ENCODE measurements at places on chromosomes 7 and 10.

GRCh38 chr7:92135052-92135889 lies 994 bp upstream of the CYP51A1 start:
- peak; percentile 37 for DNase-seq

GRCh38 chr7:90917539-90917938 lies 321.4 kb downstream of the CDK14 start:
- no peak for DNase-seq

- no peak for DNase-seq
Measured at GRCh38 chr7:132575419-132575981, 770 bp downstream of the PLXNA4 start.

GRCh38 chr10:59360605-59361405 lies 1.5 kb downstream of the FAM13C start:
- peak; percentile 25 for DNase-seq

DNA sequence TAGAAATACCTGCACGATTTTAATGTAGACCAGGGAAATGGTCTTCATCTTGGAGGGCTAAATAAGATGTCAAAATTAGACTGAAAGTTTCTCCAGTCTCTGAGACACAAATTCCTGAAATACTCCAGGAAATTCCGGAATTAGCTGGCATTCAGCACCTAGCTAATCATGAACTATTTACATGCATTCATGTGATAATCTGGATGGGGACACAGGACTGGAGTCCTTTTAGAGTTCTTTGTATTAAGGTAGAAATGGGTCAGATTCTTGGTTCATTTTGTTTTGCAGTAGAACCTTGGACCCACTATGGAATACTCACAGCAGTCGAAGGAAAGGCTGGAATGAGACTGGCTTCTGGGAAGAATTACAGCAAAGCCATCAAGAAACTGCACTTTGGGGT lies 65.3 kb upstream of the MDFIC start:
- no peak for DNase-seq

- DNase-seq, result no peak
Measured at GRCh38 chr7:48691788-48692187, 232.6 kb upstream of the CDC14C start.

DNA sequence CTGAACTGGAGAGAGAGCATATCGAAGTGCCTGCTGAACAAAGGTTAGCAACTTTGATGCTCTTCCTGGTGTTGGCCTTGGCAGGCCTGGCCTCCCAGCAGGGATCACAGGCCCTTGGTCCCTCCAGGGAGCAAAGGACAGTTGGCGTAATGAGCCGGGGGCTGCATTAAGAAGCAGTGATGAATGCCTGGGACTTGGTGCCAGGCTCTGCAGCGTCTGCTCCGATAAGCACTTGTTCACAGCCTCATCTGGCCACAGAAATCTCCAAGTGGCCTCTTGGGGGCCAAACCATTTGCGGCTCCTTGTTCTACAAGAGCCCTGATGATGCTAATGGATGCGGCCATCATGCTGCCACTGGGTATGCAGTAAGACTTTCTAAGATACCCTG lies 31.8 kb downstream of the CRHR2 start:
- no peak for DNase-seq

DNA sequence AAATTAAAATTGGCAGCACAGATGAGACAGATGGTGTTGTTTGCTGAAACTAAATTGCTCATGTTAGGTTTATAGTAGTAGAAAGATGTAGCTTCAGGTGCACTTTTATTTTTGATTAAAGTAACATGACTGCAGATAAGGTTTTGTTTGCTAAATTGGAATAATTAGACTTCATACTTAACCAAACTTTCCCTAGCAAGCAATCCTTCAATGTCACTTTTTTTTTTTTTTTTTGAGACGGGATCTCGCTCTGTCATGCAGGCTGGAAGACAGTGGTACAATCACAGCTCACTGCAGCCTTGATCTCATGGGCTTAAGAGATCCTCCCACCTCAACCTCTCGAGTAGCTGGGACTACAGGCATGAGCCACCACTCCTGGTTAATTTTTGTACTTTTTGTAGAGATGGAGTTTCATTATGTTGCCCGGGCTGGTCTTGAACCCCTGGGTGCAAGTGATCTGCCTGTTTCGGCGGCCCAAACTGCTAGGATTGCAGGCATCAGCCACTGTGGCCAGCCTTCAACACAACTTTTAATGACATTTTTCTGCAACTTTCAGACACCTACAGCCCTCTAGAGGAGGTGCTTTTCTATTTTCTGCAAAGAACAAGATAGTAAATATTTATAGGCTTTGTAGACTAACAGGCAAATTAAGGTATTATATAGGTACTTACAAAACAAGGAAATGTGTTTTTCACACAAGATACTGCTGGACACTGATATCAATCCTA lies 84.8 kb upstream of the CCNY start:
- no peak for DNase-seq

DNA sequence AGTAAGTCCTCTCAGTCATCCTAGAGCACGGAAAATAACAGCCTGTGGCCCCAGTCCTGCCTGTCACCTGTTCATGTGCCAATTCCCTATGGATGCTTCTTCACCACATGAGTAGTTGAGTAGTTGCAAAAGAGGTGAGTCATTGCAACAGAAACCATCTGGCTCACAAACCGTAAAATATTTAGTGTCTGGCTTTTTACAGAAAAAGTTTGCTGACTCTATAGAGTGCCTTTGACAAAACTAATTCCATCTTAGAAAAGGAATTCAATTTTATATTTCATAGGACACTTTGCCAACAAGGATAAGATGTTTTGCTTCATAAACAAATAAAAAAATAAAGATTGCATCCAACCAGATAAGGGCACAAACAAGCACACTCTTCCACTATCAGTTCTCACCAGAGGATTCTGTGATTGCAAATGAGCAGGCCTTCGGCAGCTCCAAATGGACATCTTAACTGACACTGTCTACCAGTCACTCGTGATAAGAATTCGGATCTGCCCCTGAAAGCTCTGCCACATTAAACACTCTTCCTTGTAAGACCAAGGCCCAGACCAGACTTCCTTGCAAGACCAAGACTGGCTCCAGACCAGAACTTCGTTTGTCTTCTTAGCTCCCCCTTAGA lies 242.7 kb upstream of the SEMA3C start:
- DNase-seq, result peak; percentile 96

- no peak for DNase-seq
Measured at GRCh38 chr7:138890499-138891445, 90.4 kb downstream of the KIAA1549 start.

DNA sequence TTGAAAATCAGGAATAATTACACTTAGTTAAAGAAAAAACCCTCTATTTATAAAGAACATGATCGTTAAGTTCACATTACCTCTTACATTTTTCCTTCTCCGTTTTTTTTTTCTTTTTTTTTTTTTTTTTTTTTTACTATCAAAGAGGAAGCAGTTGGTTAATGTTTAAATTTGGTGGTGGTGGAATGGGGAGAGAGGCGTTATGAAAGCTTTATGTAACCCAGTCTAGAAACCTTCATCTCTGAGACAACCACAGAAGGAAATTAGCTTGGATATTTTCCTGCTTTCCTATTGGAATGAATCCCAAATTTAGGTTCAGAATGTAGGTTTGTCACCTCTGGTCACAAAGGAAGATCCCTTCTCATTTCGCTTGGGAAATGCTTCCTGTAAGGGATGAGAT lies 31.5 kb upstream of the LHFPL3 start:
- no peak for DNase-seq

GRCh38 chr7:95694334-95694733 lies 78.0 kb upstream of the DYNC1I1 start:
- DNase-seq, result no peak
